ENCODE measurements at places on chromosomes 11 and 22.

DNA sequence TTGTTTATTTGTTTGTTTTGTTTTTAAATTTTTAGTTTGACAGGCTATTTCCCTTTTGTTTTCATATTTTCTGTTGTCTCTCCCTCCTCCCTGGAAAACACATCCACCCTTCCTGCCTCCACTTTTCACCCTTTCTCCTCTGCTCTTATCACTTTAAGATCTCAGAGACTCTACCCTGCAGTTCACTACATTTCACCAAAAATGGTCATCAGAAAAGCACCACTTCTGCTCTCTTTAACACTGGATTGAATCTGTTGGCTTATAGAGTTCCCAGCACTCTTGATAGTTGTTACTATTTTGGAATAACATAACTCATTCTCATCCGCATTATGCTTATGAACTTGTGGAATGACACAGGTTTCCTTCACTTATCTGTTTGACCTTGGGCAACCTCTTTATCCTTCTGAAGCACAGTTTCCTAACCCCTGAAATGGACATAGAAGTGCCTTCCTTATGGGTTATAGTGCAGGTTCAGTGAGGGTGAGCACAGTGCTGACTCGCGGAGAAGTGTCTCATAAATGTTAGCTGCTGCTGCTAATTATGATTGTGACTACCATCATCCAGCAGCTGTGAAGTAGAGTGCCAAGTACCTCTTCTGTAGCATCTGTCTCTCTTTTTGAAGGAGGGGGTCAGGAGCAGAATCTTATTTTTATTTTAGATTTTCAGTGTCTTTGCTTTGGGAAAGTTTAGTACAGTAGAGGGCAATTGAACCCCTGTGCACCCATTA is 15.0 kb downstream of the TEAD1 start:
- DNase-seq = peak; percentile 22

GRCh38 chr11:77038029-77038824 is 4.0 kb downstream of the B3GNT6 start:
- no peak for DNase-seq

- peak; percentile 54 for DNase-seq
These were observed 1089.3 kb downstream of the FAM181B start for GRCh38 chr11:81644239-81644840.

DNA sequence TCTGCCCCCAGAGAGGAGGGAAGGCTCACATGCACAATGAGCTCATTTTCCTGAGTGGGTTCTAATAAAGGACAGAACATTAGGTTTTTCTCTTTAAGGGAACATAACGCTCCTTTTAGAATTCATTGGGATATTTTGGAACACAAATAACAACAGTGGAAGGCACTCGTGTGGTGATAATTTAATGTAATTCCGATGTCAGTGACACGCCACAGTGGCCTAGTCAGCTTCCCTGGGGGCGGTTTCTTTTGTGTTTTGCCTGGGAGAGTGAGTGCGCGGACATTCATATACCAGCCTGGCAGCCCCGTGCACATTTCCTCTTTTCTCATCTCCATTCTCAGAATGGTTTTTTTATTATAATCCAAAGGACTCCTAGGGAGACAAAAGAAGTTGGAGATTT is 41.1 kb downstream of the SEZ6L start:
- DNase-seq = no peak

GRCh38 chr22:46079861-46080821 is 70.2 kb upstream of the PPARA start:
- no peak for DNase-seq

DNA sequence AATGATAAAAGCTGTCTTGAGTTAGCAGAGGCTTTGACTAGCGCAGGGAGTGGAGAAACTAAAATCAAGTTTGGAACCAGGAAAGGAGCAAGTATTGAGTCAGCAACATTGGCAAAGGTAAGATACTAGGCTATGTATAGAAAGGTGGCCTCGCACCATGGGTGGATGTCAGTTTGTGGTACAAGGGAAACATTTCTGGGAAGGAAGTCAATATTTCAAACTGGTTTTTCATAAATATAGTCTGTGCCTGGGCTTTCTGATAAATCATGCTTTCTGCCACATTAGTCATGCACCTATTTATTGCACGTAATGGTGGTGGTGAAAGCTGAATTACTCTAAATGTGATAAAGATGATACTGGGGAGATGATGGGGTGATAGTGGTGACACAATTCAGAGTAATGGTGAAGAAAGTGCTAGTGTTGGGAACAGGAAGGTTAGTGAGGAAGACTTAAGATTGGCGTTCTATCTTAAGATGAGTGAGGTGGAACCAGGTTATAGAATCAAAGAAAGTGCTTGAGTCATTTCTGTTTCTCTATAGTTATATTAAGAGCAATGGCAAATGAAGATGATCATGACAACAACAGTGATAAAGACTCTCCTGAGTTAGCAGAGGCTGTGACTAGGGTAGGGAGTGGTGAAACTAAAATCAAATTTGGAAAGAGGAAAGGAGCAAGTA is 729.0 kb downstream of the FAM181B start:
- no peak for DNase-seq

DNA sequence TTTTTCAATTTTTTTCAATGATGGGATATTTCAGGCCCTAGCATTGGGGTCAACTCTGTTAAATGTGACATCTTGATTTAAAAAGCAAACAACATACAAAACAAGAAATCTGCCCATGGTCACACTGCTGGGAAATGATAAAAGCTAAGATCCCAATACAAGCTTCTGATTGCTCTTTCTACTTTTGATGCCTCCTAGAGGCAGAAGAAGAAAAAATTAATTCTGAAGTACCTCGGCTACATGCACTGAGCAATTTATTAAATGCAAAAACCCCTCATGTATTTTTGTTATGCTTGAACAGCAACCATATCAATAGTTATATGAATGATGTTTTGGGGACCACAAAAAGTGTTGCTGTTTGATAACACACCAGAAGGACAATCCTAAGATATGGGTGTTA is 342.1 kb upstream of the NARS2 start:
- DNase-seq = peak; percentile 12

DNA sequence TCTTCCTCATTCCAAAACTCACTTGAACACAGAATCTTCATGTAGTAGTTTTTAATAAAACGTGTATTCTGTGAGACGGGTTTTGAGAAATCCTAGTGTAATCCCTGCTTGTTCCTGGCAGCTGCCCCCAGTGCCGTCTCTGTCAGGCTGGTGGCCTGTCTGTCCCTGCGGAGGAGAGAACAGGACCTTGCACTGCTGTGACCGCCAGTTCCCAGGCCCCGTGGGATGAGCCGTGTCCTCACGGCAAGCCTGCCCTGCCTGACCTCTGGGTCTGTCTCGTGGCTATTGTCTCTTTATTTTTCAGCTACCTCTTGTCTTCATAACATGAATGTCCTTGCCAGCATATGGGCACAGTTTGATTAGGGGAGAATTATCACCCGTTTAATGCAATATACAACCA is 535.5 kb upstream of the B3GAT1 start:
- no peak for DNase-seq

All from cardiac fibroblast (primary cell).